RPMI8226 (cell line): ENCODE measurements at places on chromosomes 12 and 14.

DNA sequence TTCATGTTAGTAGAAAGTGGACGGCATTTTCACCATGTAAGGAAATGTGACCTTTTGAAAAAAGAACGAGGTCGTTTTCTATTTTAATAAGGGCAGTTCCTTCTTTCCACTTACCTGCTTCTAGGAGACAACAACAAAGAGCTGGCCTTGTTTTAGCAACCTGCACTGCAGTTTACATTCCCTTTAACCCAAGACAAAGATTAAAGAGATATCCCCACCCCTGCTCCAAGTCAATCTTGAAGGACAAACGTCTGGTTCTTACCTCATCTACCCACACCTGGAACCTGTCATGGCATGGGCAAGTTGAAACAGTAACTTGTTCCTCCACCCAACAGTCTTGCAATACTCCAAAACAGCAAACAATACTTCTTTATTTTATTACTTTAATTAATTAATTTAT, 32.7 kb downstream of the ZCCHC8 start:
- DNase-seq = no peak

GRCh38 chr12:42612231-42612613, 22.7 kb upstream of the PRICKLE1 start:
- DNase-seq = no peak

DNA sequence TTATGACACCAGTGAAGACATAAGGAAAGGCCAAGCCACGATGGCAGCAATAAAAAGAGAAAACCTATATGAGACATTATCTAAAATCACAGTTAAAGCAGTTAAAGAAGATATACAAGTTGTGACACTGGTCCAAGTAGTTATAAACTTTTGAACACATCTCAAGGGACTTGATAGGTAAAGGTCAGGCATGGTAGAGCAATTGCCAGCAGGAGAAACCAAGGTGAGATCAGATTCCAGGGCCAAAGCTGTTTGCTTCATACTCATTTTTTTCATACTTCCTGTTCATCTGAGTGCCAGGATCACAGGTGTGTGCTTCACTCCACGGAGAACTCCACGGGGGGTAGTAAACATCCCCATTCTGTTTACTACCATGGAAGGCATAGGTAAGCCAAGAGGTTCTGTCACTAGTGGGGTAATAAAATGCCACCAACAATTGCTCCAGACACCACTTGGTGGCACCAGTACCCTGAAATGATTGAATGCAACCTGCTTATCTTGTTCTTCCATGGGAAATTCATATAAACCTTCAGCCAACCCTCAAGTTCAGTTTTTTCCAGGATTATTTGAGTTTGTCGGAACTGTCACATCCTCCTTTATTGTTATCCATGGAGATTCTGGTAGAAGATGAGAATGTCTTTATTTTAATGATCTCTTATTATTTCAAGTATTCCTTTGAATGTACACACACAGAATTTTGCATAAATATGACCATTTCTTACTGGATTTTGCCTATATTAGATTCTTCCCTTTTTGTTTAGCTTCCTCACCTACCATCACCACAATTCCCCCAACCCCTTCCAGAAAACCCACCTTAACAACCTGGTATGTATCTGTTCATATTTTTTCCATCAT, 59.2 kb upstream of the TSPAN8 start:
- peak; percentile 23 for DNase-seq

DNA sequence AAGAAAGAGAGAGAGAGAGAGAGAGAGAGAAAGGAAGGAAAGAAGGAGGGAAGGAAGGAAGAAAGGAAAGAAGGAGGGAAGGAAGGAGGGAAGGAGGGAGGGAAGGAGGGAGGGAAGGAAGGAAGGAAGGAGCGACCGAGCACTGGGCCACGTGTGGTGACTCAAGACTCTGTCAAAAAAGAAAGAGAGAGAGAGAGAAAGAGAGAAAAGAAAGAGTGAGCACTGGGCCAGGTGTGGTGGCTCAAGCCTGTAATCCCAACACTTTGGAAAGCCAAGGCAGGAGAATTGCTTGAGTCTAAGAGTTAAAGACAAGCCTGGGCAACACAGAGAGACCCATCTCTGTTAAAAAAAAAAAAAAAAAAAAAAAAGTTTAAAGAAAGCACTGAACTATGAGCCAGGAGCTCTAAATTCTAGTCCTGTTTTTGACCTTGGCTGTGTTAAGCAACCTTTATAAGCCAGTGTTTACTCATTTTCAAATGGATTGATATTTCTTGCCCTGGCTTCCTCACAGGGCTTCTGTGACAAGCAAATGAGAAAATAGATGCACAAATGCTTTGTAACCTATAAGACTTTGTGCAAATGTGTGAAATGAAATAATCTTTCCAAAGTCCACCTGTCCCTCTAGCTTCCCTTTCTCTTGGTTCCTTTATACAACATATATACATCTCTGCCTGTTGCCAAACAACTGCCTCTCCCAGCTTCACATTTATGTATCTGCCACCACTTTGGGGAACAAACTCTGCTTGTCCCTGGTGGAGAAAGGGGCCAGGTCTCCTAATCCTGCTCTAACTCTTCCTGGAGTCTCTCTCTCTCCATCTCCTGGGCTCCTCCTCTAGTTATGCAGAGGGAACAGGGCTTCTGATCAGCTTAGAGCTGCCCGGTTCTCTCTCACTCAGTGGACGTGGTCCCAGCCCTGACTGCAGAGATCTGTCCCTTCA, 16.1 kb upstream of the PLEKHG6 start:
- DNase-seq = no peak

GRCh38 chr14:86221755-86222154, 691.8 kb downstream of the FLRT2 start:
- DNase-seq = no peak

DNA sequence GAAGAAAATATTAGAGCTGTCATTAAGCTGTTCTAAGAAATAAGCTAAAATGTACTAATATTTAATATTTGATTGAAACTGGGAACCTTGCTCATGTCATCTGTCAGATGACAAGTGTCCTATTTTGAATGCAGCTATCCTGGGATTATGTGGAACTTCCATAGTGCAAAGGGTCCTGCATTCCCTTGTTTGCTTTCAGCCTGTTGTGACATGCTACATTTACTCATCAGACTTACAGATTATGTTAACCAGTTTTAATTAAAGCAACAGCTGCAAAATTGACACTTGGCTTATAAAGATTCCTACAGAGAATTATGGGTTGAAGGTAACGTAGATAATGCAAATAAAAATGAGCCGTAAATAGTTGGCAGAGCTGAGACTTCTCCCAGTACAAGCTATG, 458.4 kb upstream of the RGS6 start:
- DNase-seq = no peak

DNA sequence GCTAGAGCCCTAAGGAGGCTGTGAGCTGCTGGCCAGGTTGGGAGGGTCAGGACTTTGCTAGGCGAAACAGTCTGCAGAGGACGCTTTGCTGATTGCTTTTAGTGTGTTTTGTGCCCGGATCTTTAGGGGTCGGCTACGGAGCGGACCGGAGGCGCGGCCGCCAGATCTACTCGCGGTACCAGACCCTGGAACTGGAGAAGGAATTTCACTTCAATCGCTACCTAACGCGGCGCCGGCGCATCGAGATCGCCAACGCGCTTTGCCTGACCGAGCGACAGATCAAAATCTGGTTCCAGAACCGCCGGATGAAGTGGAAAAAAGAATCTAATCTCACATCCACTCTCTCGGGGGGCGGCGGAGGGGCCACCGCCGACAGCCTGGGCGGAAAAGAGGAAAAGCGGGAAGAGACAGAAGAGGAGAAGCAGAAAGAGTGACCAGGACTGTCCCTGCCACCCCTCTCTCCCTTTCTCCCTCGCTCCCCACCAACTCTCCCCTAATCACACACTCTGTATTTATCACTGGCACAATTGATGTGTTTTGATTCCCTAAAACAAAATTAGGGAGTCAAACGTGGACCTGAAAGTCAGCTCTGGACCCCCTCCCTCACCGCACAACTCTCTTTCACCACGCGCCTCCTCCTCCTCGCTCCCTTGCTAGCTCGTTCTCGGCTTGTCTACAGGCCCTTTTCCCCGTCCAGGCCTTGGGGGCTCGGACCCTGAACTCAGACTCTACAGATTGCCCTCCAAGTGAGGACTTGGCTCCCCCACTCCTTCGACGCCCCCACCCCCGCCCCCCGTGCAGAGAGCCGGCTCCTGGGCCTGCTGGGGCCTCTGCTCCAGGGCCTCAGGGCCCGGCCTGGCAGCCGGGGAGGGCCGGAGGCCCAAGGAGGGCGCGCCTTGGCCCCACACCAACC, 1.5 kb downstream of the HOXC6 start:
- DNase-seq = no peak
